NCI-H510A treated with DMSO at 0.1 percent for 48 hours (cell line): ENCODE measurements at places on chromosomes 12 and 14.

- no peak for DNase-seq
Observed at GRCh38 chr12:46676797-46677520, 148.8 kb downstream of the SLC38A4 start.

GRCh38 chr12:58309806-58310205 is 368.4 kb downstream of the ATP23 start:
- peak; percentile 20 for DNase-seq

- DNase-seq, result no peak
Observed at GRCh38 chr12:2101771-2102170, 49.0 kb downstream of the CACNA1C start.

DNA sequence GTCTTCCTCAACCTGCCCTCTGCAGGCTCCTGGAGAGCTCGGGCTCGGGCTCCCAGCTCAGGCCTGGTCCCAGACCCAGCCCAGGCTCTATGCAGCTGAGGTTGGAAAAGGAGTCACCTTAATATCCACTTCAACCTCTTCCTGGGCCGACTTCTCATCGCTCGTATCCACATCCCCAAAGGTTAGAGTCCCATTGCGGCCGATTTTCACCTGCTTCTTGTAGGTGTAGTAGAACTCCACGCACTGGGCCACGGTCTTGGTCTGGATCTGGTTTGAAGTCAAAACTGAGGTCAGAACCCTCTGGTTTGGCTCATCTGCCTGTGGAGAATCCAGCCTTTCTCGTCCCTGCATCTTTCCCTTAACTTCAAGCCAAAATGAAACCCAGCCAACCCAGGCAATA is 8.4 kb upstream of the PNMA1 start:
- DNase-seq, result no peak

DNA sequence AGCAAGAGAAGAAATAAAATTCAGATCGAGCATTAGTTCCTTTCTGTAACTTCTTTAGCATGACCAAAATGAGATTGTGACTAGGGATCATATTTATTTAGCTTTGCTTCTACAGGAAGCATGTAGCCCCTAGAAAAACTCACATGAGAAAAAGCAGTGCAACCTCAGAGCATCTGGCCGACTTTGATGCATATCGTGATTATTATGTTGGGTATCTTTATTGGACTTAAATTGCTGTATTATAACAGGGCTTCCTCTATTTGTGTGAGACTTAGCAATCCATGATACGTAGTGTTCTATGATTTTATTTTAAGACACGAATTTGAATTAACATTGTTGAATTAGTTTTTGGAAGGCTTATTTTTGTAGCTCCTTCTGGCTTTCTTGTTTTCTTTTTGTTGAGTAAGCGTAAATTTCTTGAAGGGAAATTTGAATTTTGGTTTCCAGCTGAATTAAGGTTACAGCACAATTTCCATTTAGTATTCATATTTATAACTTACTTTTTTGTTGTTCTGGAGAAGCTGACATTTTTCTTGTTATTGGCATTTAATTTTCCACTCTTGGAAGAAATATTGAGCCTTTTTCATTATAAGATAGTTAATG is 33.9 kb downstream of the WASHC4 start:
- no peak for DNase-seq

- DNase-seq, result no peak
Observed at GRCh38 chr12:11777962-11778361, 128.5 kb downstream of the ETV6 start.

DNA sequence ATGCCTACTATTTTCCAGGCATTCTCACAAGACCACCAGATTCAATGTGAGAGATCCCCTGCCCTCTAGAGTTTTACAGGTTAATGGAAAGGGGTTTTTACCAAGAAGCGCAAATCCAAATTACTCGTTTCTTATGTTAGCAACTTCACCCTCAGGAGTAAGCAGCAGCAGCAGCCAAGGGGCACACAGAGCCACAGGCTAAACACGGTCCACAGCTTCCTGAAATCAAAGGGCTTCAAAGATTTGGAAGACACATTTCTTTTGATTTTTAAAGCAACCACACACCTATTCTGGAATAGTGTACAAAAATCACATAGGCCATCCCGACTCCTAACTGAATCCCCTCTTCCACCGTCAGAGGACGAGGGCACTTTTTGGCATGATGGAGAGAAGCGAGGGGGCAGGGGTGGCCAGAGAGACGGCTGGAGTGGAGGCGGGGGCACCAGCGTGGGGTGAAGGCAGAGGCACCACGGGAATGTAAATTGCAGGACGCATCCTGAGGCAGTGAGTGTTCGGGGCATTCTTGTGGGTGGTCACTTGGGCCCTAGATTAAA is 107.0 kb downstream of the ARF6 start:
- DNase-seq, result no peak

- DNase-seq, result no peak
Observed at GRCh38 chr14:54314365-54315104, 82.3 kb upstream of the CDKN3 start.

- no peak for DNase-seq
Observed at GRCh38 chr14:35632676-35633075, 98.7 kb downstream of the INSM2 start.

DNA sequence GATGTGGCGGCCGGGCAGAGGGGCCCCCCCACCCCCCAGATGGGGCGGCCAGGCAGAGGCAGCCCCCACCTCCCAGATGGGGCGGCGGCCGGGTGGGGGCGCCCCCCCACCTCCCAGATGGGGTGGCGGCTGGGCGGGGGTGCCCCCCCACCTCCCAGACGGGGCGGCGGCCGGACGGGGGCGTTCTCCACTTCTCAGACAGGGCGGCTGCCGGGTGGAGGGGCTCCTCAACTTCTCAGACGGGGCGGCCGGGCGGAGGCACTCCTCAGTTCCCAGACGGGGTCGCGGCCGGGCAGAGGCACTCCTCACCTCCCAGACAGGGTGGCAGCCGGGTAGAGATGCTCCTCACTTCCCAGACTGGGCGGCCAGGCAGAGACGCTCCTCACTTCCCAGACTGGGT is 469.8 kb downstream of the PCNX1 start:
- no peak for DNase-seq

DNA sequence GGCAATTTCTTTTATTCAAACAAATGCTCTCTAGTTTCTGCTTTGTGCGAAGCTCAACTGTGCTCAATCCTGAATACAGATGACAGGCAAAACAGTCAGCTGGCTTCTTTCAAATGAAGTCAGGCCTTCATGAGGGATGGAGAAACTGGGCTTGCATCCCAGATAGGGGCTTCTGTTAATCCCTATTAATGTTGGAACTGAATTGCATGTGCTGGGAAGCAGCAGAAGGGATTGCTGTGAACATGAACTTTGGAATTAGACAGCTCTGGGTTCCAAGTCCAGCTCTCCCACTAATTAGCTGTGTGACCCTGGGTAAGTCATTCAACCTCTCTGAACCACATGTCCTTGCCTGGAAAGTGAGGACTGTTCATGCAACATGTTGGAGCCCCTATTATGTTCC is 21.1 kb upstream of the CORO1C start:
- no peak for DNase-seq

DNA sequence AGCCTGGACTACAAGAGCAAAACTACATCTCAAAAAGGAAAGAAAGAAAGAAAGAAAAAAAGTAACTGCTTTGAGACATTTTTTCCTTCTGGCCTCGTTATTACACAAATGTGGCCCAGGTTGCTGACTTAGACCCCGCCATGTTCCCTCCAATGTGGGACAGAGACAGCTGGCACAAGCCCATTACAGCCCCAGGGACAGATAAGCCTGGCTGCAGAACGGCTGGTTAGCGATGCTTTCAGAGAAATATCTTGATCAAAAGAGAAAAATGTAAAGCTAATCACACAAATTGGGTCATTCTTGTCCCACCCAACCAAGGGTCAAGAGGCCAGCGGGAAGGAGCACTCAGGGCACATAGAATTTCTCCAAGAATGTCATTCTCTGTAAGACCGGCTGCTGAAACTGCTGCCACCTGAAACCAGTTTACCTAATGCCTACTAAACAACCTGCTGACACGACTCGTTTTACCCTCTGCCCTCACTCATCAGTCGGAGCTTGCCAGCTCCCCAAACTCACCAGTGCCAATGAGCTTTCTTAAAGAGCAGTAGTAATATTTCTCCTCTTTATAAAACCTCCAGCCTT is 63.1 kb downstream of the TNFAIP2 start:
- DNase-seq, result no peak

DNA sequence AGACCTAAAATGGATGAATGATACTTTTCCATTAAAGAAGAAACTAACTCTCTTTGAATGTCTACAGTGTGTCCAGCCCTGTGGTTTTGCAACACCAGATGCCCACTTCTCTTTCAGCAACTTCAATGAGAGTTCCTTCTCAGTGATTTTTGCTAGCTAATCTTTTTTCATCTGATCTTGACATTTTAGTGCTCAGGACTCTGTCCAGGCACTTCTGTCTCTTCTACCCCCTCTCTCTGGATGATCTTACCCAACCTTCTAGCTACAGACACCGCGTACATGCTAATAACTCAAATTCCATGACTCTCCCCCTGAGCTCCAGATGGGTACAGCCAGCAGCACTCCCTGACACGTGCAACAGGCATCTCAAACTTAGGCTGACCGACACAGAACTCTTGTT is 161.1 kb upstream of the FOXN3 start:
- DNase-seq, result no peak

- peak; percentile 92 for DNase-seq
Observed at GRCh38 chr12:12008931-12009611, 61.7 kb upstream of the BCL2L14 start.

DNA sequence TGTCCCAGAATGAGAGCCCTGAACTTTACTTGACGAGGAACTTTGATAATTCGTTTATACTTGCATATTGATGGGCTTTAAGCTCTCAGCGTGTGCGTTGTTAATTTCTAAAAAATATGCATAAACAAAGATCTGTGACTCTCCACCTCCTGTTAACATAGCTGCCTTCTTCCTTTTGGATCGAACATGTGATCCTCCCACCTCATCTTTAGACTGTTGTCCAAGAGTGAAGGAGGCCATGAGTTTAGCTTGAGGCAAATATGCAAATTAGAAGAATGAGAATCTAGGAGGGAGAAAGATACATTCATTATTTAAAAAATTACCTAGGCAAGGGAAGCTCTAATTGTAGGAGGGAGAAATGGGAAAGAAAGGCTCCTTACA is 617 bp downstream of the TTC8 start:
- DNase-seq, result peak; percentile 26

GRCh38 chr12:92362785-92363184 is 217.1 kb upstream of the BTG1 start:
- DNase-seq, result no peak

- no peak for DNase-seq
Observed at GRCh38 chr14:74975059-74975810, 19.8 kb upstream of the PGF start.

DNA sequence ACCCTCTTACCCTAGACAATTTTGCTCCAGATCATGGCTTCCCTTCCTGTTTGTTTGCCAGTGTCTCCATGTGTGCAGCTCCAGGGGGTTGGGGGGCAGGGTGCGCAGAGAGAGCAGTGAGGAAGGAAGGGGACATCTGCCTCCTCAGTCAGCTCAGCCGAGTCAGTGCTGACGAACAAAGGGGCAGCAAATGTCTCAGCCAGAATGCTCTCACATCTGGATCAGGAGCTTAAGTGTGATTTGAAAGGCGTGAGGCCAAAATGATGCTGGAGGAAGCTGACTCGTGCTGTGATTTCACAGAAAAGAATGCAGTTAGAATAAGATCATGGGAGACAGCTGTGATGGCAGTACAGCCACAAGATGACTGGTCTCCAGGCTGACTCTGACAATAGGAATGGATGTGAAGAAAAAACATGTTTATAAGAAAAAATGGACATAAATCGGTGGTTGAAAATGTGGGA is 27.1 kb upstream of the CDK17 start:
- DNase-seq, result no peak

- DNase-seq, result no peak
Observed at GRCh38 chr12:92029136-92029535, 116.5 kb downstream of the BTG1 start.

- DNase-seq, result no peak
Observed at GRCh38 chr12:132343294-132344004, 14.1 kb upstream of the GALNT9 start.

DNA sequence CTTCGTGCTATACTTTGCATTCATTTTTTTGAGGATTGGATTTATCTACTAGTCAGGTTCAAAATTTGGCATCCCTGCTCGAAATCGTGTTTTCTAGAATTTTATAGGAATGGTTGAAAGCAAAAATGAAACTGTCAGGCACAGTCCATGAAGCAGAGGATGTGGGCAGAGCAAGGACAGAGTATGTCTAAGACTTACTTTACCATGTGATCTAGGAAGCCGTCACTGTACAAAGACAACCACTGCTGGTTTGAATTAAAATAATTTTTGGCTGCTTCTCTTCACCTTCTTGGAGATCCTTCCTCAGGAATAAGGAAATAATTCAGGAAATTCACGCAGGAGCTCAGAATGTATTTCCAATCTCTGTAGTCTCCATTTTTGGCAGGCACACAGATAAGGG is 31.6 kb upstream of the SGPP1 start:
- DNase-seq, result no peak

GRCh38 chr14:68486033-68486732 is 306.7 kb downstream of the ZFP36L1 start:
- no peak for DNase-seq

DNA sequence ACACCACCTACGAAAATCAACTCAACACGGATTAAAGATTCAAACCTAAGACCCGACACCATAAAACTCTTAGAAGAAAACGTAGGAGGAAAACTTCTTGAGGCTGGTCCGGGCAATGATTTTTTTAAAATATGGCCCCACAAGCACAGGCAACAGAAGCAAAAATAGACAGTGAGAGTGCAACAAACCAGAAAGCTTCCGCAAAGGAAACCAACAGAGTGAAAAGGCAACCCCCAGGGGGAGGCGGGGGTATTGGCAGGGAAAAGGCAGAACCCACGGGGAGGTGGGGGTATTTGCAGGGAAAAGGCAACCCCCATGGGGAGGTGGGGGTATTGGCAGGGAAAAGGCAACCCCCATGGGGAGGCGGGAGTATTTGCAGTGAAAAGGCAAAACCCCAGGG is 20.5 kb upstream of the FBRSL1 start:
- DNase-seq, result no peak

DNA sequence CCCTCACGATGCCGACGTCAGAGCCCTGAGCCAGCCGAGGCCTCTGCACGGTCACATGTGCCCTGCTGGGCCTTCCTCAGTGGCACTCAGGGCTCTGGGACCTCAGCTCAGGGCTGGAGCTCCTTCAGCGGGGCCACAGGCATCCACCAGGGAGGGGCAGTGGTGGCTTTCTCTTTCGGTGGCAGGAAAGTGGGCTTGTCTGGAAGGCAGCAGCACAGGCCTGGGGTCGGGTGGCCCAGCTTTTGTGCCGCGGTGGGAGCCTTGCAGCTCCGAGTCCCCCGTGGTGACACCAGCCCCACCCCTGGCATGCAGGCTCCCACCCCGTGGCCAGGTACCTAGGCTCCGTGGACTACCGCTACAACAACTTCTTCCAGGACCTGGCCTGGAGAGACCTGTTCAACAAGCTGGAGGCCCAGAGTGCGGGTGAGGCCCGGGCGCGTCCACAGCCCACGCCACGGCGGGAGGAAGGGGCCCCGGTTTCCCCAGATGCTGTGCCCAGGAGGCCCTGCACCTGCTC is 14.2 kb upstream of the TEX22 start:
- no peak for DNase-seq

GRCh38 chr14:43522901-43523300 is 984.2 kb downstream of the FSCB start:
- DNase-seq, result no peak

GRCh38 chr12:14211947-14212387 is 153.5 kb upstream of the ATF7IP start:
- DNase-seq, result no peak

- DNase-seq, result no peak
Observed at GRCh38 chr12:83378186-83378727, 691.6 kb downstream of the TMTC2 start.
